HAP-1 (cell line): ENCODE measurements at places on chromosomes 2 and 18.

DNA sequence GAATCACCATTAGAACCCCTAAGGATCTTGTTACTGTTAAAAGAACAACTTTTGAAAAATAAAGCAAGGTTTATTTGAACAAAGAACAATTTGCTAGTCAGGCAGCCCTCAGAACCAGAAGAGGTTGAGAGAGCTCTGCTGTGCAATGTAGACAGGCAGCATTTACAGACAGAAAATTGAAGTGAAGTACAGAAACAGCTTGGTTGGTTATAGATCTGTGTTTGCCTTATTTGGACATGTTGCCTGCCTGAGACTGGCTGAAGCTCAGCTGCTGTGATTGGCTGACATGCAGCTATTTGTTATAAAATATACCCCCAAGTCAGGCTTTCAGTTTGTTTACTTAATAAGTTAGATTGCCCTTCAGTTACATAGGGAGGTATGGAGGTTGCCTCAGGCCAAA, 12.5 kb downstream of the MSTN start:
- DNase-seq = no peak

DNA sequence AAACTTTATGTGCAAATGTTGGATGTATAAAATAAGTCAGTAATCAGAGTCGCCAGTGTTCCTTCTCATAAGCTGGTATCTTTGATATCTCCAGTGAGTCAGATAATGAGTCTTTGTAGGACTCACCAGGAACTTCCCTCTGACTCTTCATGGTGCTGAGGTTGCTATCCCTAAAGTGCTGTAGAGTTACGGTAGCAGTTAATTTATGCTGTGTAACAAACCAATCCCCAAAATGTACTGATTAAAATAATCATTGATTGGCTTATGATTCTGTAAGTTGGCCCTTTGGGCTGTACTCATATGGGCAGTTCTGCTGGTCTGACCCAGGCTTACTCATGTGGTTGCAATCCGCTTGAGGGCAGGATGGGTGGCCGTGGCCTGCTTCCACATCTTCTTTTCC, 43.8 kb downstream of the MAIP1 start:
- DNase-seq = no peak

- DNase-seq = no peak
Measured at GRCh38 chr2:121130301-121130850, 154.6 kb downstream of the TFCP2L1 start.

GRCh38 chr2:182933629-182934028, 67.2 kb upstream of the FRZB start:
- no peak for DNase-seq

- no peak for DNase-seq
Measured at GRCh38 chr2:42723465-42723864, 40.5 kb downstream of the OXER1 start.

DNA sequence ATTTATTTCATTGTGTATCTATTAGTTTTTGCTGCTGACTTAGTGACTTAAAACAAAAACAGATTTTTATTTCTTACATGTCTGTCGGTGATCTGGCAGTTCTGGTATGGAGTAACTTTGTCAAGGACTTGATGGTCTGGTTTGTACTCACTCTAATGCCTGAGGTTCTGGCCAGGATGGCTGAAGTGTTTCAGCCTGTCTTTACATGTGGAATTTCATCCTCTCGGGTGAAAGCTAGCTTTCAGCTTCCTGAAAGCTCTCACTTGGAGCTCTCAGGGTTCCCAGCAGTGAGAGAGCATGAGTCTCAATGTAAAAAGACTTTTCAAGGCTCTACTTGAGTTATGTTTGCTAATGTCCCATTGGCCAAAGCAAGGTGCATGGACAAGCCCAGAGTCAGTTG, 216.4 kb downstream of the NR4A2 start:
- no peak for DNase-seq

DNA sequence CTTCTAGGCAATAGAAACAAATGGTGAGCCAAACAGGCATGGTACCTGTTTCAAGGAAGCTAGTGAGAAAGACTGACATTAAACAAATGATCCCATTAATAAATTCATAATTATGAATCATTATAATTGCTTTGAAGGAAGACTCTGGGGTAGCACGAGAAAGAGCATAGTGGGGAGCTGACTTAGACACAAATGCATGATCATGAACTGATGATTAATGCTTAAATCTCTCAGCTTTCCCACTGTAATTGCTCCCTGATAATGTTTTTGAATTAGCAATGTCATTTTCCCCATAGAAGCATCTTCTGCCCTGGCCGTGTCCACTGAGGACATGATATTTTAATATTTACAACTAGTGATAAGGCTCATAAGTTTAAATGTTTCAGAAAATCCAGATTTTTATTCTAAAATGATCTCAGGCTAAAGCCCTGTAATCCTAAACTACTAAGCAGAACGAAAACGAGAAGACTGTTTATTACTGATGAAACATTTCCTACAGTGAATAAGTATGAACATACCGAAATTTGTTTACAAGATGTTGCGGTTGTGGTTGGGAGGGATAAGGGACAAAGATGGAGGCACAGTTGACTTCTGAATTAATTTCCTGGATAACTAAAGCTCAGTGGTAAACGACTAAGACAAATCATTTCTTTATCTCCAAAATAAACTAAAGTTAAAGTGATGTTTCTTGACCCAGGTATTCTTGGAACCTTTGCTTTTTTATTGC, 47.3 kb upstream of the TACR1 start:
- no peak for DNase-seq

DNA sequence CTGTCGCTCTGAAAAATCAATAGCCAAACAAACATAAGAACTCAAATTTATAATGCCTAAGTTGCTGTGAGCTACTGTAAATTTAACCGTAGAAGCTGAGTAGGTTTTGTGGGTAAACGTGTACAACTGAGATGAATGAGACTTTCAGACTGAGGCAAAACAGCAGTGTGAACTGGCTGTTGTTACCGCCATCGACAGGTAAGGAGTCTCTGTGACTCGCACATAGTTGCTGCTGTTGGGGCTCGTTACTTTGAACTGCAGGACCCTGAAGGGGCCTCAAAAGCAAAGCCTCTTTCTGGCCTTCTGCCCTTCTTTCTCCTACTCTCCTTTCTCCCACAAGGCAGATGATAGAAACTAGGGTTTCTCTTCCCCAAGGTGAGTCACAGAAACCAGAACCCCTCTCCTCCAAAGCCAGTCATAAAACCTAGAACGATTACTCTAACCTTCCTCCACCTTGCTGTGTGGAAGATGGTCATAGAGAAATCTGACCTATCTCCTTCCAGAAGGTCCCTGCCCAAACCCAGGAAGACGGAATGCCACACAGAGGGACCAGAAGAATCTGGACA, 101.2 kb downstream of the DLGAP1 start:
- DNase-seq = no peak

- DNase-seq = no peak
Measured at GRCh38 chr2:222039821-222040220, 259.0 kb downstream of the PAX3 start.

- DNase-seq = no peak
Measured at GRCh38 chr2:134447669-134448068, 193.8 kb downstream of the MGAT5 start.

- DNase-seq = no peak
Measured at GRCh38 chr2:27079233-27080139, 1.1 kb downstream of the EMILIN1 start.

GRCh38 chr2:9200633-9201015, 6.0 kb upstream of the ASAP2 start:
- DNase-seq = no peak

- no peak for DNase-seq
Measured at GRCh38 chr2:190454795-190455194, 46.6 kb downstream of the MFSD6 start.

DNA sequence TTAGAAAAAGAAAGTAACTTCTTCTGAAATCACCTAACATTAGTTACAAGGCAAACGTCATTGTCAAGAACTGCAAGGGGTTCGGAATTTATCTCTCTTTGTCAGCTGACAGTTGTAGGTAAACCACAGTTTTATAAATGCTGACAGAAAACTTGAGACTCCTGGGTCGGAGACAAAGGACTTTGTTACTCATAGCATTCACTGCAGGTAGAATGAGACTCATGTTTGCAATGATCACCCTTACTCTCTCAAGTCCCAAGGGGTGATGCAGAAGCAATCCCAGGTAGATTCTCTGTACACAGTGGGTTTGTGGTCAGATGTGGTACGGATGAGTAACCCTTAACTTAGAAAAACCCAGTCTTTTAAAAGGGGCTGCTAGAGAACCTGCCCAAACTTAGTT, 757.8 kb downstream of the TRIB2 start:
- DNase-seq = no peak

DNA sequence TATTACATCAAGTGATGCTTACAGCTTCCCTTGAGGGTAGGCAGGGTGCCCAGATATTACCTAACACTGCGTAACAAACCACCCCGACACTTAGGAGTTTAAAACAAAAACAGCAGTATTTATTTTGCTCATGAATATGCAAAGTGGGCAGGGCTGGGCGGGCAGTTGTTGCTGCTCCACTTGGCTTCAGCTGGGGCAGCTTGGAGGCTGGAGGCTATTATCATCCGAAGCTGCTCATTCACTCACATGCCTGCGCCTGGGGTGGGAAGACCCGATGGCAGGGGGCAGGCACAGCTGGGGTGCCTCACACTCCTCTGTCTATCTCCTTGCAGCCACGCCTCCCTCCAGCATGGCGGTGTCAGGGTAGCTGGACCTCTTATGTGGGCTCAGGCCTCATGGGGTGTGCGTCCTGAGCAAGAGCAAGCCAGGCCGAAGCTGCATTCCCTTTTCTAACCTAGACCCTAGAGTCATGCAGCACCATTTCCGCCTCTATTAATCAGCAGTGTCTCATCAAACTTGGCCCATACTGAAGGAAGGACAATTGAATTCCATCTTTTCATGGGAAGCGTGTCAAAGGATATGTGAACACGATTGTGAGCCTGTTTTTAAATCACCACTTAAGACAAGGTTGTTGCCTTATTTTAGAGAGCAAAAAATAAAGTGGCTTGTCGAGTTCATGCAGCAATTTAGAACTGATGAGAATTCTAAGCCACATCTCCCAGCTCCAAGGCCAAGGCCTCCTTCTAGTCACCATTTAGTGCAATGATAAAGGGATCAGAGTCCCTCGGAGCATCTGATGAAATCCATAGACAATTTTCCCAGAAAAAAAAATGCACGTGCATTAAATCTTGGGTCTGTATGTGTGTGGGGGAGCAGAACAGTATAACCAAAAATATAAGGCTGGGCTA, 54.9 kb downstream of the SDC1 start:
- no peak for DNase-seq

- DNase-seq = no peak
Measured at GRCh38 chr2:231159306-231159705, 34.5 kb upstream of the HTR2B start.

GRCh38 chr2:207867056-207867455, 97.3 kb upstream of the FZD5 start:
- no peak for DNase-seq
